DMS79 treated with DMSO at 0.1 percent for 48 hours (cell line): ENCODE measurements at places on chromosomes 11 and 22.

DNA sequence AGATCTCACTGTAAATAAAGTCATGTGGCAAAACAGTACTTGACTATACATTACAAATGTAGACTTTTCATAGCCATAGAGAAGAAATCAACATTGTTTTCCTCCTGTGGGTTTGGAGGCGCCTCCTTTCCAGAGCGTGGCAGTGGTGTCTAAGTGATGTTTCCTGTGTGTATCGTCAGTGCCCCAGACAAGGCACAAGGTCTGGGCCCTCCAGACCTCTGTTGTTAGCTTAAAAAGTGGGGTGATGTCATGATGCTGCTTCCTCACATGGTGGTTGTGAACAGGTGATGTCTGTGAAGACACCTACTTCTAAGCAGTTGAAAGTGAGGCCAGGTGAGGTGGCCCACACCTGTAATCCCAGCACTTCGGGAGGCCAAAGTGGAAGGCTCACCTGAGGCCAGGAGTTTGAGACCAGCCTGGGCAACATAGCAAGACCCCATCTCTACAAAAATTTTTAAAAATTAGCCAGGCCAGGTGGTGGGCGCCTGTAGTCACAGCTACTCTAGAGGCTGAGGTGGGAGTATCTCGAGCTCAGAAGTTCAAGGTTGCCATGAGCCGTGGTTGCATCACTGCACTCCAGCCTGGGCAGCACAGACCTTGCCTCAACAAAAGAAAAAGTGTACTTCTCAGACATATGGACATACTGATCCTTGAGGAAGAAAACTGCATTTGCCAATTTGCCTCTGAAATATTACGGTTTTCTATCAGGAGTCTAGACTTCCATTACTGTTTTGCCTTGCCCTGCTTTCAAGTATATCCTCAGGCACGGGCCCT lies 15.7 kb downstream of the NUP50 start:
- no peak for DNase-seq

- DNase-seq: no peak
These were observed 103.8 kb downstream of the RRAS2 start for GRCh38 chr11:14255238-14255534.

- no peak for DNase-seq
These were observed 6.8 kb upstream of the CHRM1 start for GRCh38 chr11:62928011-62928410.

GRCh38 chr22:43889201-43889859 lies 2.5 kb downstream of the PNPLA5 start:
- DNase-seq: no peak

- peak; percentile 59 for DNase-seq
These were observed 113.1 kb upstream of the HSD17B12 start for GRCh38 chr11:43567396-43567975.

DNA sequence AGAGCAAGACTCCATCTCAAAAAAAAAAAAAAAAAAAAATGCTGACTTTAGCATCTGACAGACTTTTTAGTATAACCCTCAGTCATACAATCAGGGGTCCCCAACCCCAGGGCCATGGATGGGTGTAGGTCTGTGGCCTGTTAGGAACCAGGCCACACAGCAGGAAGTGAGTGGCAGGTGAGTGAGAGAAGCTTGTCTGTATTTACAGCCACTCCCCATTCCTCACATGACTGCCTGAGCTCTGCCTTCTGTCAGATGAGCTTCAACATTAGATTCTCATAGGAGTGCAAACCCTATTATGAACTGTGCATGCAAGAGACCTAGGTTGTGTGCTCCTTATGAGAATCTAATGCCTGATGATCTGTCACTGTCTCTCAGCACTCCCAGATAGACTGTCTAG lies 3.3 kb downstream of the FAM227A start:
- no peak for DNase-seq

- DNase-seq: no peak
These were observed 328.2 kb upstream of the SORL1-AS1 start for GRCh38 chr11:121780971-121781370.

DNA sequence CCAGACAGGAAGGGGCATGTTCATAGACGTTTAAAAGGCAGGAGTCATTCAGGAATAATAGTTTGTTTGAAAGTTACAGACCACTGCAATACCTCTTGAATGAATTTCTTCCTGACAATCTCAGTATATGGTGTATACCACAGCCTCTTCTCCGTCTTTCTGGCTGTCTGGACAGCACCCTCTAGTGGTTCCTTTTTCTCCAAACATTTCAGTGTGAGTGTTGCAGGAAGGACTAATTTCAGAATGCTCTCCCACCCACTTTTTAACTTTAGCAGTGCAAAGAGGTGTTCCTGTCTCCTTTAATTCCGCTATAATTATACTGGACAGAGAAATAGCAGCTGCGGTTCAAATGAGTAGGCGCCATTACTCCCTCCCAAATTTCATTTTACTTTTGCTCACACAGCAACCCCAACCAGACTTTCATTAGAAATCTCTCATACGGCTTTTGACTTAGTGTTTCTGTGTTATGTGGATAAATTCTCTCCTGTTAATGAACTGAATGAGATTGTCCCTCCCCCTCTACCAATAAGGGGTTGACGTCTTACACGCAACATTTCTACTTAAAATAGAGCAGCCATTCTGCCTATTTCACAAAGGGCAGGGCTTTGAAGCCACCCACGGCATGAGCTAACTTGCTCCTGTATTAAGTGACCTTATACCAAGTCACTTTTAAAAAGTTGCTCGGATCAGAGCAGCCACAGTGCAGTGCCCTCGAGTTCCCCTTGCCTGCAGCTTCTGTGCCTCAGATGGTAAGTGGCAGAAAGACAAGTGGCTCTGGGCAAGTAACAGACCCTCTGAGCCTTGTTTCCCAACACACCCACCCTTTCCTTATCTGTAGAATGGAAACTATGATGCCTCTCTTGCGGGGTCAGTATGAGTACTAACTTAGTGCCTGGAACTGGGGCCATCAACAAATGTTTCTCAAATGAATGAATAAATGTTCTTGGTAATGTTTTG lies 368.6 kb downstream of the OPCML start:
- peak; percentile 46 for DNase-seq

GRCh38 chr11:66291706-66292542 lies at the start of gene TMEM151A:
TMEM151A (plus strand) TSS chr11:66291894; CDS start chr11:66292014, 120 bp downstream.
- no peak for DNase-seq

- no peak for DNase-seq
These were observed 12.5 kb upstream of the TP53I11 start for GRCh38 chr11:44963136-44963535.

DNA sequence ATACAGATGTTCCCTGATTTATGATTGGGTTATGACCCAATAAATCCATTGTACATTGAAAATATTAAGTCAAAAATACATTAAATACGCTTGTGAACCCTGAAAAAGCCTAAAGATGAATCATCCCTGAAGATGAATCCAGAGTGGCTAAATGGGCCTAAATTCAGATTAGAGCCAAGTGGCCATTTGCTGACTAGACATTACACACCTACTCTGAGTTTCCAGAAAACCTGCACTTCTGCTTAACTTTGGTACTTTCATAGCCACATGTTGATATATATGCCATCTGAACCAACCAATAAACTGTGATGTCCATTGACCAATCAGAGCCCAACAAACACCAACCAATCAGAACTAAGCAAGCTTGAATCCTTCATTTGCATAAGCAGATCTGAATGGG lies 106.9 kb downstream of the WT1 start:
- no peak for DNase-seq

- no peak for DNase-seq
These were observed 7.8 kb downstream of the CD3E start for GRCh38 chr11:118312328-118312727.

- DNase-seq: no peak
These were observed 9.0 kb upstream of the BID start for GRCh38 chr22:17783312-17783711.

DNA sequence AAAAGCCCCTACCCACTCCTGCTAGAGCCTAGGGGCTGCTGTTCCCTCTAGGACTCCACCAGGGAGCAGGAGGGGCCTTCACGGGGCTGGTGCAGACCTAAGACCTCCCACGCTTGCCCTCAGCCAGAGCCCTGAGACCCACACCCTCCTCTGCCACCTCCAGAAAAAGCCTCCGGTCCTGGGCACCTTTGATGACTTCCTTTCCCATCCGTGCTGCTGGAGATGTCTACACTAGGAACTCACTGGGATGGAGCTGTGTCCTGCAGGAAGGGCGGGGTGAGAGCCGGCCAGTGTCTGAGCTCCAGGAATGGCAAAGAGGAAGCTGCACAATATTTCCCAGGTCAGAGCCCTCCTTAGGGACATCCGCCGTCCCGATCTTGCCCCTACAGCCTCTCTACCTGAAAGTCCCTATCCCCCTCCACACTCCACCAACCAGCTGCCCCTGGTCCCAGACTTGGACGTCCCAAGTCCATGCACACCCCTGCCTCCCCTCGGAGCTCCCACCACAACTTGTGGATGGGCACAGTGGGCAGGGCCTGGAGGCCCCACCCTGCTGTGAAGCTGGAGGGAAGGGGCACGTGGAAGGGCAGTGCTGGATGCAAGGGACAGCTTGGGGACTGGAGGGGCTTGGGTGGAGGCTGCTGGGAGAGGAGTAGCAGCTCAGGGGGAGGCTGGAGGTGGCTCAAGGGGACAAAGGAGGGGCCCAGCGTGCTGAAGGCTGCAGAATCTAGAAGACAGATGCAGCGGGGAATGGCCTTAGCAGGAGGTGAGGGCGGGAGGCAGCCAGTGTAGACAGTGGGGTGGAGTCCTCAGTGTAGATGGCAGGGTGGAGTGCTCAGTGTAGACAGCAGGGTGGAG lies 13.5 kb upstream of the LRP5 start:
- DNase-seq: no peak

- DNase-seq: no peak
These were observed 56.8 kb downstream of the EMSY start for GRCh38 chr11:76501526-76502202.

- DNase-seq: no peak
These were observed 25.7 kb upstream of the CTR9 start for GRCh38 chr11:10725114-10725906.

- DNase-seq: no peak
These were observed 1.4 kb upstream of the TNNI2 start for GRCh38 chr11:1837171-1838076.

DNA sequence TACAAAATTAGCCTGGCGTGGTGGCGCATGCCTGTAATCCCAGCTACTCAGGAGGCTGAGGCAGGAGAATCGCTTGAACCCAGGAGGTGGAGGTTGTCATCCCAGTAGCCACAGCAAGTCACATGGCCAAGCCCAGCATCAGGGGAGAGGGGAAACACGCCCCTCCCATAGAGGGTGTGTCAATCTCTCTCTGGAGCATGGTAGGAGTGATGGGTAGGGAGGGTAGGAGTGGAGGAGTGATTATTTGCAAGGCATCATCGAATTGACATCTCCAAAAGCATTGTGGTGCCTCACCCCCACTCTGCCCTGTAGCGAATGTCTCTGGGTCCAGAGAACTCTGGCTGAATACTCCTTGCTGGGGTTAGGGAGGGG lies 6.1 kb upstream of the SSTR3 start:
- DNase-seq: no peak

DNA sequence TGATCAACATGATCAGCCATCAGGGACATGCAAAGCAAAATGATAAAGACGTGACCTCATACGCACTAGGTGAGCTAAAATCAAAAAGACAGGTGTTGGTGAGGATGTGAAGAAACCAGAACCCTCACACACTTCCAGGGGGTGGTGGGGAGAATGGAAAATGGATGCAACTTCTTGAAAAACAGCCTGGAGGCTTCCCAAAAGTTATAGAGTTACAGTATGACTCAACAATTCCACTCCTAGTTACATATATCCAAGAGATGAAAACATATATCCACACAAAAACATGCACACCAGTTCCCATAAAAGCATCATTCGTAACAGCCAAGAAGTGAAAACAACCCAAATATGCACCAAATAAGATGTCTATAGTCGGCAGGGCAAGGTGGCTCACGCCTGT lies 42.1 kb upstream of the APLNR start:
- DNase-seq: no peak

GRCh38 chr11:10906521-10906920 lies 48.7 kb upstream of the ZBED5 start:
- DNase-seq: no peak

- peak; percentile 20 for DNase-seq
These were observed 125.9 kb upstream of the B3GAT1 start for GRCh38 chr11:134537941-134538340.

DNA sequence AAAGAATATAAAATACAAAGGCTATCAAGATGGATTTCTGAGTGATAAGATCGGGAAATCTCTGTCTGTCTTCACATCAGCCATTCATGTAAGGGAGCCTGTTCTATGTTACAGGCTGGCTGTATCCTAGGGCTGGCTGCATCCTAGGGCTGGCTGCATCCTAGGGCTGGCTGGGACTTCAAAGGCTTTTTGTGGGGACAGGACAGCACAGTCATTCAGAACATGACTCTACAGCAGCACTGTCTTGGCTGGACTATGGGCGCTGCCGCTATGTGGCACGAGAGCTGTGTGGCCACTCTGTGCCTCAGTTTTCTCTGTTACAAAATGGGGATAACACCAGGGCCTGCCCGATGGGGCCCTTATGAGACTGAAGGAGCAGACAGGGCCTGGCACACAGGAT lies 10.2 kb downstream of the ADAMTS8 start:
- no peak for DNase-seq

DNA sequence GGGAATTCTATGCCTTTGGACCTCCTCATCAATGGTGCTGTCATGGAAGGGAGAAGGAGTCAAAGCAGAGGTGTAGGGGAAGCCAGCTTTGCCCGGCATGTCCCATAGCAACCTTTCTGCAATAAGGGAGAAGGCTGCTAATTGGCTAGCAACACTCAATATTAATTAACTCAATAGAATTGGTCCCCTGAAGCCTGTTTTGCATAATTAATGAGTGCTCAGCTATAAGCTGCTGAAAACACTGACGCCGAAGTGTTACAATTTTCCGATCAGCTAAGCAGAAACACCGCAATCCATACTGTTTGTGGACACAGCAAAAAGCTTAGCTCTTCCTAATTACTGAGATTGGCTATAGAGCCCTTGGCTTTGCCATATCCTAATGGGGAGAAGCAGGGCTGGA lies 245.0 kb downstream of the CSNK2A3 start:
- DNase-seq: no peak

DNA sequence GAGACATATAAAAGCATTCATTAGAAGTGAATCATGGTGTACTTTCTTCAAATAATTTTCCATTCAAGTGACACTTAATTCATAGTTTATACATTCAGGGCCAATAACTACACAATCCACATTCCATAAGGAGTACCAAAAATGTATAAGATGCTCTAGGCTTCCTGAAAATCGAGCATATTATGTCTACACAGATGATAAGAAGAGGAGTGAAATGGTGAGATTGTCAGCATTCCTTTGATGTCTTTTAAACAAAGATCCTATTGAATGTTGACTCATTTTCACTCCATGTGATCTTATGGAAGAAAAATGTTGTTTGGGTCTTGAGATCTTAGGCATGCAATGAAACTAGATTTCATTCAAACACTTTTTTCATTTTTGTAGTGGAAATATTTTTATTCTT lies 843.2 kb downstream of the KCNA4 start:
- no peak for DNase-seq

GRCh38 chr11:126407682-126408288 lies 52.3 kb downstream of the ST3GAL4 start:
- DNase-seq: no peak

DNA sequence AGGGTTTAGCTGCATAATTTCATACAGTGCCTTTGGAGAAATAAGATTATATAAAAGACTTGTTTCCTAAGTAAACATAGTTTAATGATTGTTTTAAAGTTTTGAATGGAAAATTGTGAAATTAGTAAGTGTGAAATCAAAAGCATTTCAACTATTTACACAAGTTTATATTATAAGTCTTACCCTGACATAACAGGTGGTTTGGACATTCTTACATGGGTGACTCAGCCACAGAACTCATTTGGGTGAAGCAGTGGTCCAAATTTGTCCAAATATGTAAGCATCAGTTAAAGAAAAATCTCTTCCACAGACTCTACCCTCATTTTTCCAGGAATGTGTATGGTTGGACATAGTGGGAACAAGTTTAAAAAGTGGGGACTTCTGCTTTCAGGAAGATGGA lies 68.0 kb downstream of the USP47 start:
- no peak for DNase-seq
